Right renal cortex interstitium (tissue), 3 donors: ENCODE measurements at places on chromosomes 12 and 14.

DNA sequence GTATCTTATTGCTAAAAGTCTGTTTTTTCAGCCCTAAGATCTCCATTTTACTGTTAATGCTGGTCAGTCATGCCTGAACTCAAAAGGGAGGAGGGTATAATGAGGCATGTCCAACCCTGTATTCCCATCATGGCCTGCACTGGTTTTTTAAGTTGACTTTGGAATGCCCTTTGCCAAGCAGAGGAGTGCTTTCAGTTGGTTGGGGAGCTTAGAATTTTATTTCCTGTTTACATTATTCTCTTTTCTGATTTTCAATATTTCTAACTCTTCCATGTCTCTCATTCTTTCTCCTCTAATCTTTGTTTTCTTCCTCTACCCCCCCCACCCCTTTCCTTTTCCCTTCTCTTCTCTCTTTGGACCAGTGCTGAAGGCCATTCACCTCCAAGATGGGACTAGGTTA lies 4.9 kb upstream of the DHRS2 start:
- DNase-seq: no peak

GRCh38 chr12:115968211-115968610 lies 309.3 kb downstream of the MED13L start:
- DNase-seq: no peak

GRCh38 chr12:32568228-32568627 lies 110.9 kb upstream of the DNM1L start:
- DNase-seq: no peak

- no peak for DNase-seq
These were observed 406.7 kb downstream of the NOVA1 start for GRCh38 chr14:26191123-26191522.

GRCh38 chr14:24990050-24990449 lies 59.9 kb downstream of the STXBP6 start:
- no peak for DNase-seq

GRCh38 chr14:105842105-105842504 lies 315.7 kb downstream of the TMEM121 start:
- DNase-seq: no peak

GRCh38 chr12:50637870-50638481 lies 125.9 kb upstream of the ATF1 start:
- no peak for DNase-seq
